ENCODE measurements at places on chromosomes 7 and 10.

GRCh38 chr7:65276822-65277221 is 96.8 kb upstream of the ZNF92 start:
- no peak for DNase-seq

DNA sequence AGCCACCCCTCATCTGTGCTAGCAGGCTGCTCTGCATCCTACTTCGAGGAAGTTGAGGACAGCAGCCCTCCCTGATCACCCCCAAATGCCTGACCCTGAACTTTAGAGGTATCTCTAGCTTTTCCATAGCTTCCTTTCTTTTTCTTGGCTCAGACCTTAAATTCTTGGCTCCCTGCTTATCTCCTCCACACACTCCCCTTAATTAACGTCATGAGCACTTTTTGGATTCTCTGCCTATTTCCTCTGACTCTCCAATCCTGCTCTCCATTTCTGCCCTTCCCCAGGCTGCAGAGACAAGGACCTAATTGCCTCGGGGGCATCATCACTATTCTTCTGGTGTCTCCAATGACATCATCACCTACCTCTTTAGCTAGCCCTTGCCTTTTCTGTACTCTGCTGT is 40.8 kb upstream of the SEC61G start:
- DNase-seq: no peak

DNA sequence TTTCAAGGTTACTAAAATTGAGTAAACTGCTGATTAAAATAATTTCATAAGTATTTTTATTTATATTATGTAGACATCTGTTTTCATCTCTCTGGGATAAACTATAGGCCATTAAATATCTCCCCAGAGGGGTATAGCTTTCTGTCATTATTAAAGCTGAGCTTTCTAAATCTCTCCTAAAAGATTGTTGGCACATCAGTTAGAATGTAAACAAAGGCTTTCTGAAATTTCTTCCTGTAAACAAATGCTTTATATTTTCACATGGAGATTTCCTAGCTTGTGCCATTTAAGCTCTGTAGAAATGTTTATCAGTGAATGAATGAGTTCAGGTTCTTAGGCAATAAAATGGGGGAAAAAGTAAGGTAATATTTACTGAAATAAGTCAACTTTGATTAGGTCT is 35.7 kb downstream of the PPP1R9A start:
- peak; percentile 31 for DNase-seq

- peak; percentile 69 for DNase-seq
Measured at GRCh38 chr10:86668297-86669165, at the start of gene LDB3. TSS of gene LDB3 (plus strand) at chr10:86668511. CDS start at chr10:86668692, 181 bp downstream.

Measured in H4 (cell line).